Inflammatory macrophage (primary cell): ENCODE measurements at places on chromosomes 5 and 9.

DNA sequence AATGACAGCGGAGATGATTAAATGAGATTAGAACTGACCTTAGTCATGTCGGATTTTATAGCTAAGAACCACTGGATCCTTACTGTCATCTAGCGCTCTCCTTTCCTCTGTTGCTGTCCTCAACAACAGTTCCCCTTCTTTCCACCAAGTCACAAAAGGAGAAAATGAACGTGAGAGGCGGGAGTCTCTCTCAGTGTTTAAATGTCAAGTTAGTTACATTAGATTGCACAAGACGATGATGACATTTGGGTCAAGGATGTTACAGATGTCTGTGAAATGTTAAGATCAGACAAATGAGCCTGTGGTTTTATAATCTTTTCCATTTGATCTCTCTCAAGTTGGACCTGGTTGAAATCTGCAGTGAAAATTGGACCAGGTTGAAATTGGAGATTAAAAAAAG is 53.5 kb downstream of the FBXO38 start:
- DNase-seq, result peak; percentile 49

- no peak for DNase-seq
These were observed 18.7 kb downstream of the KIAA1191 start for GRCh38 chr5:176342766-176343458.

DNA sequence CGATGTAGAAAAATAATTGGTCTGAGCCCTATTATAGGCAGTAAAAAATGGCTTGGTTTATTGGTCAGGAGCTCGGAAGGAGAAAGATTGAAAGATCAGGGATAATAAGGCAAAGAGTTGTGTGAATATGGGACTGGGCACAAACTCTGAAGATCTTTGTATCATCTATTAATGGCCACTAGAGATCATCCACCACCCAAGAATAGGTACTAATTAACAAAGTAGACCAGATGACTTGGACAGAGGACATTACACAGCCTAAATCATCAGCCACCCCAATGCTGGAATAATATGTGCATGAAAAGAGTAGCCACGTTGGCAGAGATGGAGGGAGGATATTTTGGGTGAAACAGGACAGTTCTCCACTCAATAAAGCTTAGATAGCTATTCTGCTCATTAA is 364.1 kb downstream of the EFNA5 start:
- DNase-seq, result no peak

DNA sequence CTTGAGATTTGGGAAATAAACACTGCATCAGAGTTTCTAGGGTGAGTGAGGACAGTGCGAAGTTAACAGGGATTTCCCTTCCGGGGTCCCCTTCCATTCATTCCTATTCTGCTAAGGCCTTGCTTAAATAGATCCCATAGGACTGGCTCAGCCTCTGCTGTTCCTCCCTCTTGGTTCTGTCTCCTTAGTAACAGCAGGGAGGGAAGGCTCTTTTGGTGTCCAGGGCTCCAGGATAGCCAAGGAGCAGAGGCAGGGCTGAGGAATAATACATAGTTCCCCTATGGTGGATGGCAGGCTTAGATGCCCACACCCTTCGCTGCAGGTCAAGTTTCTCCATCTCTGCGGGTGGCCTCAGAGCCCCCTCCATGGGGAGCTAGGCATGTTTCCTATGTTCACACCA is 591.7 kb downstream of the ACTL7B start:
- DNase-seq, result no peak

DNA sequence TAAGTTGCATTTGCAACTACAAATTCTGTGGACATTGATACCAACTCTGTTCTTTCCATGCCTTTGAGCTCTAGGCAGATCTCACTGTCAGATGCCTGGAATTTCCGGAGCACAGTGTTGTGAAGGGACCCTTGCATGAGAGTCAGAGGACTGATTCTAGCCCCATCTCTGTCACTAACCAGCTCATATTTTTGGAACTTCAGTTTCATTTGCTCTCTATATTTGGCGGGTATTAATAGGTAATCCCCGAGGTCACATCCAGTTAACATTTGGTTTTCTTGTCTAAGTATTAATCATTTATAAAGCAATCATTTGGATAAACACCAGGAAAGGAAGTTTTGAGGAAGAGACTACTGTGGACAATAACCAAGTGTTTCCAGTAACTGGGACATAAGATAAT is 115.7 kb downstream of the MAN2A1 start:
- no peak for DNase-seq

- peak; percentile 21 for DNase-seq
These were observed 115.4 kb downstream of the OXCT1 start for GRCh38 chr5:41754857-41755256.

- peak; percentile 51 for DNase-seq
These were observed 6.5 kb upstream of the FBXO10 start for GRCh38 chr9:37582548-37583157.

GRCh38 chr9:76744336-76744735 is 19.9 kb upstream of the PCA3 start:
- DNase-seq, result no peak

DNA sequence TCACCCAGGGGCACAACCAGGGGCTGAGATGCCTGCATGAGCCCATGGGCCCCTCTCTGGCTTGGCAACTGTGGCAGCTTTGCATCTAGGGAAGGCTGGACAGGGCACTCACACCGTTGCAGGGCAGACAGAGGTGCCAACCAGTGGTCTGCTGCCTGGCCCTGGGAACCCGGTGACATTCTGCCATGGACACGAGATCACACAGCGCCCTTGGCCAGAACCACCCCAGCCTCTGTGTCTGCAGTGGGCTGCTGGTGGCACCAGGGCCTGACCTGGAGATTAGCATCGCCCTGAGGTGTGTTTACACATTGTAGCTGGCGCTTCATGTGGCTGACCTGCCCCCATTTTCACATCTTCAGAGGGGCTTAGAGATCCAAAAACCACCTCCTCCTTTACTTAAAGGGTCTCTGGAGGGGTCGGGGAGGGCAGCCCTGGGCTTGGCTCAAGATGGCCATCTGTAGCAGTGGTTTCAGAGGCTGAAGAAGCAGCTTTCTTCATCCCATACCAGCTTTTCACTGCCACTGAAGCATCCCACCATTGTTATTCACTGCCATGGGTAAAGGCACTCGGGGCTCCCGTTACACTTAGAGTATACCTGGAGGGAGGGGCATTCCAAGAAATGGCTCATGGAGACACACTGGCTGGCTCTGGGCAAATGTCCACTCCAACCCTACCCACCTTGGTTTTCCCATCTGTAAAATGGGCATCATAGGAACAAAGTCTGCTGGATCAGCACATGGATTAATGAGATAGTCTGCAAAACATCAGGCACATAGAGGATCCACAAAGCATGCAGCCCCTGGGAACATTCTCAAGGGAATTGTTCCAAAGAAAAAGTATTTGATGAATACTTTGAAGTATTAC is 11.4 kb downstream of the DCANP1 start:
- DNase-seq, result no peak

DNA sequence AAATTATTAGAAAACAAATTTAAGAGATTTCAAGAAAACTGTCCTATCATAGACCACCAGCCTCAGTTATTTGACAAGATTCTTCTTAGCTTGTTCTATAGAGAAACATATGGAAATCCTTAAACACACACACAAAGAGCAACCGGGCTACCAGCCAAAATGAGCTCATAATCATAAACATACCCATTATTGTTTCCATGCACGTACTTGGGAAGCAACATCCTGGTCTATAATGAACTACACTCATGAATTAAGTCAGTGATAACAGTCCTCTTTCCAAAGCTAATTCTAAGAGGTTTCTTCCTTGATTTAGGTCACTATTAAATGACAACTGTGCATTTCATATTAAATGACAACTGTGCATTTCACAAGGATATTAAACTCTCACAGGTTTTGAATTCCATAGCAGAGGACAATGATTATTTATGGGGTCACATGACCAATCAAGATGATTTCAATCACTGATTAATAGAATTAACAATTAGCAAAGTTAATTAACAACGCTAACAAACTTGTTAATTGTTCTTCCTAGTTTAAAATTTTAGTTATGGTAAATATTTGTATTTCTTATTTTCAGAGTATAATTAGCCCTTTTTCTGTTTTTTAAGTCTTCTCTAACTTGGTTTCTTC is 77.0 kb downstream of the OXCT1 start:
- no peak for DNase-seq

DNA sequence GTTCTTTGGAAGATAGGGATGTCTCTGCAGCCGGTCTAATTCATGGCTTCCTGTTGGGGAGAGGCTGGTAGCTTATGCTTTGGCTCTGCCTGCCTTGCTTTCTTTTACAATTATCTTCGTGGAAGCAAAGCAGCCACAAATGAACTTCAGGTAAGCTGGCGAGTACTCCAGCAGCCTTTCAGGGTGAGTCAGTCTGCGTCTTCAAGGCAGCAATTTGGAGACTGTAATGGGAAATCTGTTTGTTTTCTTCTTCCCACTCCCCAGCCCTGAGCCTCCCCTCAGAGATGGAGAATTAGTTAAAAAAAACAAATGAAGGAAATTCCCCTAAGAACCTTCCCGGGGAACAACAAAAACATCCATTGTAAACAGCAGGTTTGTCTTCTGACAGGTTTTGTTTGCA is 100.1 kb downstream of the PSAT1 start:
- no peak for DNase-seq

DNA sequence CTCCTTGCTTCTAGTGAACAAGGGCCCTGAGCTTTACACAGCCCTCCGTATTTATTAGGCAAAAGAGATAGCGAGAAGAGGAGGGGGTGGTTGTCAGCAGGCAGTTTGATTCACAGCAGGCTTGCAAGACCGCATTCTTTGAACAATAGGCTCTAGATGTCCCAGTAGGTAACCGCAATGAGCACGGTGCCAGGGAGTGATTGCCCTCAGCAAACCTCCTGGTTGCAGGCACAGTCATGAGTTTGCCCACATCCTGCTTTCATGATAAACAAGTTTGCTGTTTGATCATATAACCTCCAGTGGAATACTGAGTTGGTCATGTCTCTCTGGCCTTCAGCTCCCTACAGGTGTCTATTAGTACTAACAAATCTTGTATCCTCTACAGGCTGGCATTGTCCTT is 66.1 kb downstream of the CACNA1B start:
- DNase-seq, result no peak
